SK-N-MC (cell line): ENCODE measurements at places on chromosomes 12 and 14.

- no peak for DNase-seq
Observed at GRCh38 chr12:15731940-15732339, 57.2 kb downstream of the EPS8 start.

GRCh38 chr12:116238149-116238548 lies 39.3 kb downstream of the MED13L start:
- DNase-seq: no peak

- DNase-seq: no peak
Observed at GRCh38 chr14:102218688-102219087, 79.0 kb downstream of the WDR20 start.

DNA sequence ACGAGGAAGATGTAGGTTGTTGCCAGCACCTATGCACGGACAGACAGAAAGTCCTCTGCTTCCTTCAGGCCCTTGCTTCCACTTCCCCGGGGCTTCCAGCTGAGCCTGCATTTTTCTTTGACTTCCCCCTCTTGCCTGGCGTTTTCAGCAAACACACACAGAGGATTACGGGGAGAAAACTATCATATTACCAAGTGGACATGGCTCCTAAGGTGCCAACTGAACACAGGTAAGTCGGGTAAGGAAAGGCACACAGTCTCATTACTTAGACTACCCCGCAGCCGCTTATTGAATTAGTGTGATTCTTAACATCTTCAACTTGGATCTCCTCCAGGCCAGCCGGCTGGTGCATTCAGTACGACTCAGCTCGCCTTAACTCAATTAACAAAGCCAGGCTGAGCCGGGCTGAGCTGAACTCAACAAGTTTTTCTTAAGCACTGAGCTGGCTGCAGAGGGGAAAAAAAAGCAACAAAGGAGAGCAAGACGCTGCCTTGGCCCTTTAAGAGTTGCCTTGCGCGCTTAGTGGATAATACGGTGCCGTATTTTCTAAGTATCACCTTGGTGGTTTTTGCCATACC lies 19.2 kb upstream of the MAP1LC3B2 start:
- peak; percentile 34 for DNase-seq

DNA sequence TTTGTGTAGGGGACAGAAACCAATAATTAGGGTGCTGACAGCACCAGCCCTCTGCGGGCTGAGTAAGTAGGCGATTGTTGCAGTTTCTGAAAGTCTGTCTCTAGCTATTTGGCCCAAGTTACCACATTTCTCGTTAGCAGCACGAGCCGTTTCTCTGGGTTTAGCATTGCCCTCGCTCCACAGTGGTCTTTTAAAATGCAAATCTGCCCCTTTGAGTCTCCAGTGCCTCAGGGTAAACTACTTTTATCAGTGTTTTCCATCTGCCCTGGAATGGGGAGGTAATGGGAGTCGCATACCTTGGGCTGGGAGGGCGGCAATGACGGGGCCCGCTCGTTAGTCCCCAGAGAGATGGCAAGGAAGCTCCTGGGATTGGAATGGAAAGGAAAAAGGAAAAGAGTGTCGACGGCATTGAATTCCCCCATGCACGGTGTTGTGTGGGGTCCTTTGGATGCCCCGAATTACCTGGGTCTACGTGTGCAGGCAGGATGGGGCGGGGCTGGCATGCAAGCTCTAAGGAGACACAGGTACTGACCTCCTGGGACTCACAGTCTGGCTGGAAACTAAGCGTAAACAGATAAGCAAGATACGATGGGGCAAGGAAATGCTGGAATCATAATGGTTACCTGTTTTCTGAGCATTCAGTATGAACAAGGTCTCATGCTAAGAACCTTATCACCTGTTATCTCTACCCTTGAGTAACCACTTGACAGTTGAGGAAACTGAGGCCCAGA lies 131.8 kb upstream of the MAP1LC3B2 start:
- DNase-seq: no peak

DNA sequence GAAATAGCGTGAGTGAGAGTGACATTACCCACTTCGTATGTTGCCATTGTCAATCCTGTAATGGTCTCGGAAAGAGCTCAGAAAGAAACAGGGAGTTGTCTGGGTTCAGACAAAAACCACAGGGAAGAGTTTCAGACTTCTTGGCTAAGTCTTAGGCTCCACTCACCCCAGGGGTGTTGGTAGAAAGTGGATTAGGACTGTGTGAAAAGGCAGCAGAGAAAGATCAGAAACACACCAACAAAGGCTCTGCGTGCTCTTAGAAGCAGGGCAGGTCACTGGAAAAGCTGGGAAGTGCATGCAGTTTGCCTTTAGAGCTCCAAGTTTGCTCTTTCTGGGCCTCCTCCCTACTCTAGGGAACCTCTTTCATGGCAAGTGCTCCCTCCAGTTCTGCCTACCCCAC lies 106.1 kb upstream of the PLXNC1 start:
- DNase-seq: no peak

DNA sequence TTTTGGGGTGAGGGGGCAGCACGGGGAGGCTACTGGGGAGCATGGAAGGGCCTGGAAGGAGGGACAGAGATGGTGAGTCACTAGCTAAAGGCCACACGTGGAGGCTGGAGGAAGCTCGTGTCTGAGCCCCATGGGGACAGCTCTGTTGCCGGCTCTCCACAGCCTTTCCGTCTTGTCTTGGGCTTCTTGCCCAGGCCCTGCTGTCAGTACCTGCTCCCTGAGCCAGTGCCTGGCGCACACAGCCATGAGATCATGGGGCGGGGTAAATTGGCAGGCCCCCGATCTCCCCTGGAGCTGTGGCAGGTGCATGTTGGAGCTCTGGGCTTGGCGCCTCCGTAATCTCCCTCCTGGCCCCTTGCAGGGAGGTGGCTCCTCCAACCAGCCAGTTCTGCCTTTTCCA lies 16.1 kb upstream of the KRT80 start:
- DNase-seq: no peak
